ENCODE measurements at places on chromosomes 3 and 15. TPM values are rescaled to one million over a fixed set of nuclear protein-coding genes. Genes with fewer than 3 reads are reported as not detected.
A peak's percentile ranks its signal among the peaks of the same experiment; 100 is the strongest.

SH3BP5 gene
- total RNA-seq: 10.4 TPM

TMEM212 gene
- not detected for total RNA-seq

GALNT15 gene
- total RNA-seq: 1.3 TPM

VPS13C gene
- total RNA-seq: 25.1 TPM

DNA sequence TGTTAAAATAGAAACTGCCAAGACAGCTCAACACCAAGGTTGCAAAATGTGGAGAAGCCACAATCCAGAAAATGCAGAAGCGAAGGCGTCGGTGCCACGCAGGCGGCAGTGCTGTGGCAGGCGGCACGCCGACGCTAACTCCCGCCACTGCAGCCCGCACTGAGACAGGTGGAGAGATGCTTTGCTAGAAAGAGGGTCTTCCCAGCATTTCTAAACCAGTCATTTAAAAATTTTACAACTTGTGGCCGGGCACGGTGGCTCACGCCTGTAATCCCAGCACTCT is 23.2 kb downstream of the CYFIP1 start:
- no peak for DNase-seq

DNA sequence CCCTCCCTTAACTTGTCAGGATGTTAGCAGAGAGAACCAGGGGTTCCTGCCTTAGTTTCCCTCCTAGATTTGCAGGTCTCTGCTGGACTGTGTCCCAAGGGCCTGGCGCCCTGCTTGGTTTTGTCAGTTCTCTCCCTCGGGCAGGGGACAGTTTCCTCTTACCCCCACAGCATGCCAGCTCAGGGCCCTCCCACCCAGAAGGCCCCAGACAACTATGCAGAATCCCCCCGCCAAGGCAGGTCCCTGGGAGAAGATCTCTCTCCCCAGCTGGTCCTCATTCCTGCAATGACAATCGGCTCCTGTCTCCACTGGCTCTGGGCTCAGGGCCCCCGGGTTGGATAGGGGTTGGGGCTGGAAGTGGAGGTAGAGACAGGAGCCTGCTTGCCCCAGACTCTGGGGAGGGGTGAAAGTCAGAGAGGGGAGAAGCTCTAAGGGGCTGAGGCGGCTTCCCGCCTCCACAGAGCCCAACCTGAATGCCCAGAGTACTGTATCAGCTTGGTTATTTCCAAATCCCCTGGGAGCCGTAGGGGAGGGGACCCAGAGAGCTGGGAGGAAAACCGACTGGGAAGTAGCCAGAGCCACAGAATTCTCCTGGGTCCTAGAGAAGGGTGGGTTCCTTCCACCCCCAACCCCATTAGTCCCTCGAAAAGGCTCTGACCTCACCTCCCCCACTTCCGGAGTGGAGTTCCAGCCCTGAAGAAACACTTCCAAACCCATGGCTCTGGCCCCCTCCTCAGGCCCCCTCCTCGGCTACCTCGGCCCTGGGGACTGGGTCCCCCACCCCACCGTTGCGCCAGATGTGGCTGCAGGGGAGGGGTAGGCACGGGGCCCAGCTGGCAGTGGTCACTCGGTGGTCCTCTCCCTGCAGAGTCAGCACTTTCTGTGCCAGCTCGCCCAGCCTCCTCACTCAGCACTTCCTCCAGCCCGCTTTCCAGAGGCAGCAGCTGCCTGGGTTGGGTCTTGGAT is 3.8 kb upstream of the LOXL1 start:
- DNase-seq: peak; percentile 12

DNA sequence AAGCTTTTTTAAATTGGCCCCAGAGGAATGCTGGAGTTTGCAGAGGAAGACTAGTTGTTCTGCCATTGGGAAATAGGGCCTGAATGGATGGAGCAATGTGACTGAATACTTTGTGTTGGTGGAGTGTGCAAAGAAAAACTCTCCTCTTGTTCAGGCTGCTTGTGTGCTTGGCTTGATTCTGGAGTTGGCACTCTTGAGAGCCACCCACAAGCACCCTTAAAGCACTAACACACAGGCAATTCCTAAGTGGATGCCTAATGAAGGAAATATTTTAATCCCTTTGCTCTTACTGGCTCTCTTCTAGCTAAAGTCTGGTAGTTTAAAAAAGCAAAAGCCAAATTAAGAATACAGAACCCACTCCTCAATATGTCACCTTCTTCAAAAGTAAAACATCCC is 304.4 kb upstream of the C2CD4B start:
- no peak for DNase-seq

DNA sequence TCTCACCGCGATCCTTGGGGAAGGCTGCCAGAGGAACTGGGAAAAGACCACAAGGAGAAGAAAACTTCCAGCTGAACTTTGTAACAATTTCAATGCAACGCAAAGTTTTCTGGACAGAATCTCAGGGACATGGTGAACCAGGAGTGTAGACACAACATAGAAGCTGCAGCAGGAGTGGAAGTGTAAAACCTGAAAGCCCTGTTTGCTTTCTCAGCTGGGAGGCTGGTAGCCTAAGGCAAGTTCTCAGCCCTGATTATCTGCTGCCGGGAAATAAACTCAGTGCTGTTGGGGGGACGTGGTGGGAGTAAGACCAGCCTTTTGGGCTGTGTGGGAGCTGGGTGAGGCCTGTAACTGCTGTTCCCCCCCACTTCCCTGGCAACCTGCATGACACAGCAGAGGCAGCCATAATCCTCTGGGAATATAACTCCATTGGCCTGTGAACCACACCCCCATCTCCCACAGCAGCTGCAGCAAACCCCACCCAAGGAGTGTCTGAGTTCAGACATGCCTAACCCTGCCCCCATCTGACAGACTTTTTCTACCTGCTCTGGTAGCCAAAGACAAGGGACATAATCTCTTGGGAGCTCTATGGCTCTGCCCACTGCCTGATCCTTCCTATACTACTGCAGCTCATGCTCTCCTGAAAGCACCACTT is 106.7 kb downstream of the ZNF621 start:
- DNase-seq: no peak

DNA sequence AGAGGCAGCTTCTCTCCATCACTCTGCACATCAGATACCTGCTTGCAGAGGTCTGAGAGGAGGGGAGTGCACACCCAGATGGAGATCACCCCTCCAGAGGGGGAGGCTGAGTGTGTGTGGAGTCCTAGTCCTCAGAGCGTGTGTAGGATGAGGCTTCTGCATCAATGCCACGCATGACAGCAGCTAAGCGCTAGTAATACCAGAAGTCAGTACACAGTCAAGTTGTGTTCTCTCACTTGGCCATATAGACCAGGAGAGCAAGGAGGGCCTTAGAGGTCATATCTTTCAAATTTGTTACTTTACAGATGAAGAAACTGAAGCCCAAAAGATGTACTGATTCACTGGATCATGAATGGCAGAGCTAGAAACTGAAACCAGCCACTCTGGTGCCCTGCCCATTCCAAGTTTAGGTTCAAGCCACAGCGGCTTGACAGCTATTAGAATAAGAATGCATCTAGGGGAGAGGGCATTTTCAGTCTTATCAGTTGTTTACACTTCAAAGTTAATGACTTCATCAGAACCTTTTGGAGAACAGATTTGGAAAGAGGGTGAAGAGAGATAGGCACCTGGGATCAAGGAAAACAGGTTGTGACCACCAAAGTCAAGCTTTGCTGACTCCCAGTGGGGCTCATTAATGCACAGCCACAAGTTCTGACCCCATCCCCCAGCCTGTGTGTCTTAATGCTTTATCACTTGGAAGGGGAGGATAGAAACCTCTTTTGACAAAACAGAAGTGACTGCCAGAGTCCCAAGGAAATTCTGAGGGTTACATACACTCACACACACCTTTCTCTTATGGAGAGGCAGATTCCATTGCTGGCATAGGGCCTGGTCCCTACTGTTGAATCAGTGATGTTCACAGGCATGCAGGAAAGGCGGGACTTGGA is 310.3 kb downstream of the CHST2 start:
- DNase-seq: no peak

DNA sequence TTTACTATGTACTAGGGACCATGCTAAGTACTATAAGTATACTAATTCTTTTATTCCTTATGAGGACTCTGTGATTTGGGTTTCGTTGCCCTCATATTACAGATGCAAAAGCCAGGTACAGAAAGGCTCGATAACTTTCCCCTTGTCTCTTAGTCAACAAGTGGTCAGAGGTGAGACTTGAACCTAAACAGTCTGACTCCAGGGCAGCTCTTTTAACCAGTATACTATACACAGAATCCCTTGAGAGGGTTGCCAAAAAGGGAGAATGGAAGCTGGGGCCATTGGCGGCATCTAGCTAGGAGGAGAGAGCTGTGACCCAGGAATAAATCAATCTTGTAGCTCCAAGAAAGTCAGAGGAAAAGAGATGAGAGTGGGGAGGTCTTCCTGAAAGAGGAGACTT is 92.4 kb downstream of the TOP2B start:
- no peak for DNase-seq

- DNase-seq: no peak
These were observed 215.1 kb downstream of the TIGIT start for GRCh38 chr3:114508976-114509375.

DNA sequence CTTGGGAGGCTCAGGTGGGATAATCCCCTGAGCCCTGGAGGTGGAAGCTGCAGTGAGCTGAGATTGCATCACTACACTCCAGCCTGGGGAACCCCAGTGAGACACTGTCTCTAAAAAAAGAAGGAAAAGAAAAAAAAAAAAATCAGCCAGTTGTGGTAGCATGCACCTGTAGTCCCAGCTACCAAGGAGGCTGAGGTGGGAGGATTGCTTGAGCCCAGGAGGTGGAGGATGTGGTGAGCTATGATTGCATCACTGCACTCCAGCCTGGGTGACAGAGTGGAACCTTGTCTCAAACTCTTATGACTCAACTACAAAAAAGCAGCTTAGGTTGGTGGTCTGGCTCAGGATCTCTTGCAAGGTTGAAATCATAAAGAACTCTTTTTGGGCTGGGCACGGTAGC is 19.3 kb upstream of the GPX1 start:
- peak; percentile 38 for DNase-seq

- DNase-seq: no peak
These were observed 167.0 kb downstream of the VGLL4 start for GRCh38 chr3:11476735-11477144.

DNA sequence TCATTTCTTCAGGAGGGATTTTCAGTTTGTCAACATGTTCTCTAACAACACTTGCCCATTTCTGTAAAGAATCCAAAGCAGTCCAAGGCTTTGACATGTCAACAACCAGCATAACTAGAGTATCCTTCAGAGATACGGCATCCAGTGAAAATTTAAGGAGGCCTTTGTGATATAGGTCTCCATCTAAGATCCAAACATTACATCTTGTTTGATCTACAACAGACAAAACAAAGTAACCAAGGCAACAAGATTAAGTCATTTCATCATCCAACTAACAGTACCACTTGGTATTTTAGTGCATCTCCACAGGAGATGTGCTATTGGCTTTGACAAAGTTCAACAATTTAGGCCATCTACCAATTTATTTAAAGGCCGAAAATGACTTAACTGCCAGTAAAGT is 25.8 kb downstream of the DYNC1LI1 start:
- no peak for DNase-seq

DNA sequence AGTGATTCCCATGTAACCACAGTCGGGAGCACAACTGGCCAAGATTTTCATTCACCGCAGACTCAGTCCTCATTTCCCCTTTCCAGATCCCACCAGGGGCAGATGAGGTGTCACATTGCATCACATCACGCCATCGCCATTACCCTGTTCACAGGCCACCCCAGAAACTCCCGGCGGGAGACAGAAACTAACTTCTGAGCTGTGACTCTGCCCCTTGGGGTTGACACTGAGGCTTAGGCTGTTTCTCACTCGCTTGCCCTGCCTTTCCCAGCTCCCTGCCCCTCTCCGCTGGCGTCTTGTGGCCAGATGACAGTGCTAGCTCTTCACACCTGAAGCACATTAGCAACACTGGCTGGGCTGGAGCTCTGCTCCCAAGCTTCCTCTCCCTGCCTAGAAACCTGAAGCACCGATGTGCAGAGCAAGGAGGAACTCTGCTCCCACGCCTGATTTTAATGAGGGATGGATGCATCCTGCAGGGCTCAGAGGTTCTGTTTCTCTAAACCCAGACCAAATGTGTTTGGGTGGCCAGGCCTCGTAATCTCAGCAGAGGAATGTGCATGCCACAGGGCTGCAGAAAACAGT is 88.8 kb upstream of the CTDSPL start:
- DNase-seq: no peak

GRCh38 chr15:34582461-34583371 is 735 bp downstream of the GOLGA8B start:
- peak; percentile 67 for DNase-seq

DNA sequence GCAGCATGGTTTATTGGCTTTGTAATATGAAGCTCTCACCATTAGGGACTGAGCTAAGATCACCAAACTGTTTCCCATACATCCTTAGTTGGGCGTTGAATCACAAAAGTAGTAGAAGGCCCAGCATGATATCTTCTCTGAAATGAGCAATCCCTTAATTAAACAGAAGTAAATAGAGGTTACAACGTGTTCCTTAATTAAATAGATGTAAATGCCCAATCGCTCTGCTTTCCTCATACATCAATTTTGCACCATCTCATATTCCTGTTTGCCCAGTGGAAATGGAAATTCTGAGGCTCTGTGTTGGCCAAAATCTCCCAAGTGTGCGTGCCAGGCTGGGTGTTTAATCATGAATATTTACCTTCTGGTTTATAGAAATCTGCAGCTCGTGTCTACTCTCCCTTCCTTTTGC is 107.4 kb upstream of the FOXB1 start:
- DNase-seq: no peak

DNA sequence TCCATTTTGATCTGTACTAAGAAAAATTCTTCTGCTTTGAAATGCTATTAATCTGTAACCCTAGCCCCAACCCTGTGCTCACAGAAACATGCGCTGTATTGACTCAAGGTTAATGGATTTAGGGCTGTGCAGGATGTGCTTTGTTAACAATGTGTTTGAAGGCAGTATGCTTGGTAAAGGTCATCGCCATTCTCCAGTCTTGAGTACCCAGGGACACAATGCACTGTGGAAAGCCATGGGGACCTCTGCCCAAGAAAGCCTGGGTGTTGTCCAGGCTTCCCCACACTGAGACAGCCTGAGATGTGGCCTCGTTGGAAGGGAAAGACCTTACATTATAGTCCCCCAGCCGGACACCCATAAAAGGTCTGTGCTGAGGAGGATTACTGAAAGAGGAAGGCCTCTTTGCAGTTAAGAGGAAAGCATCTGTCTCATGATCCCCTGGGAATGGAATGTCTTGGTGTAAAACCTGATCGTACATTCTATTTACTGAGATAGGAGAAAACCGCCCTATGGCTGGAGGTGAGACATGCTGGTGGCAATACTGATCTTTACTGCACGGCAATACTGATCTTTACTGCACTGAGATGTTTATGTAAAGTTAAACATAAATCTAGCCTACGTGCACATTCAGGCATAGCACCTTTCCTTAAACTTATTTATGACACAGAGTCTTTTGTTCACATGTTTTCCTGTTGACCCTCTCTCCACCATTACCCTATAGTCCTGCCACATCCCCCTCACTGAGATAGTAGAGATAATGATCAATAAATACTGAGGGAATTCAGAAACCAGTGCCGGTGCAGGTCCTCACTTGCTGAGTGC is 6.3 kb downstream of the PIGZ start:
- DNase-seq: peak; percentile 12

GRCh38 chr15:70453238-70453637 is 310.1 kb downstream of the UACA start:
- DNase-seq: no peak

DNA sequence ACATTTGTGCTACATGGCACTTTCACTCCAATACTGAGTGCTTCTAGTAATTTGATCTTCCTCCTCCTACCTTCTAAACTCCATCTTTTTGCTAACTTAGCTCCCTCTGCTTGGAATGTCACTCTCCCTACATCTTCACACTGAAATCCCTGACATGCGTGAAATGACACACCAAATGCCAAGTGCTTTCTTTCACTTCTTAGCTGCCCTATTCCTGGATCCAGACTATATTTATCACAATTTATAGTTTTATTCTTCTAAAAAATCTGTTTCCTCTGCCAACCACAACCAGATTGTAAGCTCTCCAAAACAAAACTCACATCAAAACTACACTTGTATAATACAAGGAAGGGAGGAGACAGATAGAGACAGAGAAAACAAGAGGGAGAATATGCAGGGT is 387.3 kb downstream of the FGF12 start:
- no peak for DNase-seq

Measured in SJSA1 (cell line).